ENCODE measurements at places on chromosomes 7 and 10. TPM values are rescaled to one million over a fixed set of nuclear protein-coding genes. Genes with fewer than 3 reads are reported as not detected.

GRCh38 chr10:73768881-73769280 is 13.0 kb upstream of the CHCHD1 start:
- no peak for DNase-seq

The SPAM1 gene
- polyA plus RNA-seq, result not detected

The SLC16A9 gene
- polyA plus RNA-seq, result 1.2 TPM

- peak; percentile 4 for DNase-seq
Observed at GRCh38 chr7:84841809-84842208, 345.0 kb downstream of the SEMA3D start.

- DNase-seq, result no peak
Observed at GRCh38 chr10:120993089-120993488, 141.9 kb downstream of the WDR11 start.

The GNAT3 gene
- not detected for polyA plus RNA-seq

DNA sequence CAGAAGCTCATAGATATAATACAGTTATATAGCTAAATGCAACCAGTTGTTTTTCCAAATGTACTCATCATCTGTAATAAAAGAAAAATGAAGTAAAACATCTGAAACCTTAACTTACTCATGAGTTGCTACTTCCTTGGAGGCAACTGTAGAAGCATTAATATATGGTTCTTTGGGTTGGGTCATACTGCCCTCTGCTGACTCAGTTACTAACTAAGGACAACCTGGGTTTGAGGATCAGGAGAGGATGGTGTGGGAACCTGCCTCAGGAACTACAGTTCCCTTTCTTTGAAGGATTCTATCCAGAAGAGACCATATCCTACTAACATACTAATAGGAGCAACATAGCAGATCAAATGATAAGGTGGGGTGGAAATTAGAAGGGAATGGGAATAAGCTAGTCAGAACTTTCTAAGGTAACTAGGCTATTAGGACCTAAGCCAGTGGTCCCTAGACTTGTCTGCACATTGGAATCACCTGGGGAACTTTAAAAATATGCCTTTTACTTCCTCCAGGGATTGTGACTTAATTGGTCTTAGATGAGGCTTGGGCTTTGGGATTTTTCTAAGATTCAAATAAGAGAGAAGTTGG is 20.7 kb downstream of the COX15 start:
- DNase-seq, result peak; percentile 29

DNA sequence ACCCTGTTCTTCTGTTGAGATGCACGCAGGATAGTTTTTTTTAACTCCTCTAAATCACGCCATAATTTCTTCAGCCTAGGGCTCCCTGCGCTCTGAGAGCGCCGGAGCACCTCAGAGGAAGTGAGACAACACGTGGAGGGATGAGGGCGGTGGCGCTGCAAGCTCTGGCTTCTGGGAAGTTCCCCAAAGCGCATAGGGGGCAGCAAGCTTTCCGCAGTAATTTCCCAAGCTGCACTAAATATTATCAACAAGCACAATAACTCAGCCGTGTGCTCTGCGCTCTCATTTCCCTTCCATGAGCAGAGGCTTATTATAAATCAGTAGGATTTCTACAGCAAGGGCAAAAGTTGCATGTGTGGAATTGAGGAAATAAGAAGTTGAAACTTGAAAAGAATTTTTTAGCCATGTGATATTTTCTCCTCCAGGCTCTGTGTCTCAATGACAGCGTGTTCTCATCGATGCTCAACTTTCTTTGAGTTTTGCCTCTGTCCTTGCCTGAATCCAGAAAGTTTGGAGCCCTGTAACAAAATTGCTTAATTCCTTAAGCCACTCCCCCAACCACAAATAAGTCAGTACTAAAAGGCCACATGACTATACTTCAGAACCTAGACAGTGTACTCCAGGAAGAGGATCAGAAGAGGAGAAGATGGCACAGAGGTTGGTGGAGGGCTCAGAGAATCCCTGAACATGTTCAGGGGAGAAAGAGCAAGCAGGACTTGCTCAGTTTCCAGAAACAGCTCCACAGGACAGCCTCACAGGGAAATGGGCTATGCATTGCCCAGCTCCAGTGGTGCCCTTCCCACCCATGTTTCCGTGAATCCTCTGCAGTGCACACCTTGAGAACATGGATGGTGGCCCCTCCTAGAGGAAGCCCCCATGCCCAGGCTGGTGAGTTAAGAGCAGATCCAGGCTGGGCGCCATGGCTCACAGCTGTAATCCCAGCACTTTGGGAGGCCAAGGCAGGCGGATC is 221.5 kb upstream of the GHITM start:
- peak; percentile 68 for DNase-seq

GRCh38 chr7:38512704-38513103 is 118.5 kb downstream of the AMPH start:
- no peak for DNase-seq

GRCh38 chr7:150481186-150481920 is 30.9 kb downstream of the GIMAP8 start:
- no peak for DNase-seq

- peak; percentile 91 for DNase-seq
Observed at GRCh38 chr10:61662794-61663259, at the start of gene CABCOCO1. Gene CABCOCO1 (plus strand): TSS chr10:61662929. CDS start chr10:61662973, 44 bp downstream.

- DNase-seq, result no peak
Observed at GRCh38 chr7:69843653-69844052, 245.4 kb downstream of the AUTS2 start.

DNA sequence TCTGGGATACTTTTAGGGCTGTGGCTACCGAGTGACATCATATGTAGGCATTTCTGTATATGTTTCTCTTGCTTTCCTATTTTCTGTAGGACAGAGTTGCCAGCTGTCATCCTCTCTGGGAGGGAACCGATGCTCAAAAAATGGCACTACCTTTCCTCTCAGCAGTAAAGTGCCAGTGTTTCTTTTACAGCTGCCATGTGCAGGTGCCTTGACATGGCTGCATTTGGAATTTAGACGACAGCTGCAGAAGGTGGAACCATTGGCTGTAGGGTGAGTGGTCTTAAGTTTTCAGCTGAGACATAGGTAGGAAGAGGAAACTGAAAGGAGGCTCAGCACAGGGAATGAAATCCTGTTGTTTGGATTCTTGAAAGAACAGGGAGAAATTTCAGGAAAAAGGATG is 20.2 kb upstream of the RPA3 start:
- no peak for DNase-seq

DNA sequence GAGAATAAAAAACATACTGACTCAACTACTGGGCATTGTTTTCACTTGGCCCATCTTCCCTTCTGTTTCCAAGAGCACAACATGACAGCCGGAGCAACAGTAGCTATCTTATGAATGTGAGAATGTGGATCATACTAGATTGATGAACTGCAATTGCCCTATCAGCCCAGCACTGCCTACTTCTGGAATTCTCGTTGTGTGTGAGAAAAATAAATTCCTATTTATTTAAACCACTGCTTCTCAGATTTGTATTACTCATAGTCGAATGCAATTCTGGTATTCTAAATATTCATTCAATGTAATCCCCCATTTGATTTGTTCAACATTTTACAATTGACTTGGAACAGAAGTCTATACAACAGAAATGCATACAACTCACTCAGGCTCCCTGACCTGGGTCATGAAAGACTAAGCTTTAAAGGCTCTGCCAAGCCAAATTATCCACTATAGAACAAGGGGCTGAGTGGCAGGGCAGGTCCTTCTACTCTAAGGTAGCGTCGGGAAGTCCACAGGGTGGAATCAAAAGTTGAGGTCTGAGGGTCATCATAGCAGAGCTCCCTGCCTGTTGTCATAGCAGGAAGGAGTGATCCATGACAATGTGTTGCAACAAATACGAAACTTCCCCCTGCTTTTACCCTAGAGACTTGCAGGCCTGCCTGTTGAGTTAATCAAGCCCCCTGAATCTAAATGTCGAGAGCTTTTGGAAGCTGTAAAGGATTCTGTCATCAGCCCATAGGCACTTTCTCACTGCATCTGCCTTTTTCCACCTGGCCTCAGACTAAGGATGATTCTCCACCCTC is 12.4 kb upstream of the JAZF1 start:
- DNase-seq, result no peak

- DNase-seq, result peak; percentile 64
Observed at GRCh38 chr10:89207181-89207800, at the start of gene CH25H. Gene CH25H (minus strand): TSS chr10:89207317. CDS start chr10:89207292, 25 bp downstream.

DNA sequence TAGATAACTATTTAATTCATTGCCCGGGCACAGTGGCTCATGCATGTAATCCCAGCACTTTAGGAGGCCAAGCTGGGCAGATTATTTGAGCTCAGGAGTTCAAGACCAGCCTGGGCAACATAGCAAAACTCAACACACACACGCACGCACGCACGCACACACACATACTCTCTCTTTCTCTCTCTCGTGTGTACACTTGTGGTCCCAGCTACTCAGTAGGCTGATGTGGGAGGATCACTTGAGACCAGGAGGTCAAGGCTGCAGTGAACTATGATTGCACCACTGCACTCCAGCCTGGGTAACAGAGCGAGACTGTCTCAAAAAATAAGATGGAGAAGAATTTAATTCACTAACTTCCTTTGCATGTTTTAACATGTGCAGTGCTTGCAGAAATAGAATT is 38.1 kb downstream of the PTPN12 start:
- DNase-seq, result no peak

DNA sequence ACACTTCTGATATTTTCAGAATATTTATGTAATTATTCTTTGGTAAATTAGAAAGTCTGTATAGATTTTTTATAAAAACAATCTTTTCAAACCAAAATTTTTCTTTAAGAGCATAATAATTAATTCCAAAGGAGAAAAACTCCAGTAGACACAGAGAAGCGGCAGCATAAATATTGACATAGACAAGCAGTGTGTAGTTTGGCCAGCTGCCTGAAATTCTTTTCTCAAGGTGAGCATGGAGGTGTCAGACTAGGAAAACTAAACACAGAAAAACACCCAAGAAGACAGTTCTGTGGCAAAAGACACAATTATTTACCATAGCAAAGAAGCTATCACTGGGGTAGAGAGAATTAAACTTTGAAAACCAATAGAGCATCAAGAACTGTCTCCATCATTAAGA is 82.4 kb downstream of the KLF6 start:
- DNase-seq, result no peak

The ZDHHC4 gene
- 46.4 TPM for polyA plus RNA-seq

- DNase-seq, result no peak
Observed at GRCh38 chr7:105149827-105150226, 135.8 kb downstream of the KMT2E start.

- no peak for DNase-seq
Observed at GRCh38 chr7:36088553-36088952, 64.5 kb upstream of the EEPD1 start.

The NUTM2B gene
- polyA plus RNA-seq, result not detected

DNA sequence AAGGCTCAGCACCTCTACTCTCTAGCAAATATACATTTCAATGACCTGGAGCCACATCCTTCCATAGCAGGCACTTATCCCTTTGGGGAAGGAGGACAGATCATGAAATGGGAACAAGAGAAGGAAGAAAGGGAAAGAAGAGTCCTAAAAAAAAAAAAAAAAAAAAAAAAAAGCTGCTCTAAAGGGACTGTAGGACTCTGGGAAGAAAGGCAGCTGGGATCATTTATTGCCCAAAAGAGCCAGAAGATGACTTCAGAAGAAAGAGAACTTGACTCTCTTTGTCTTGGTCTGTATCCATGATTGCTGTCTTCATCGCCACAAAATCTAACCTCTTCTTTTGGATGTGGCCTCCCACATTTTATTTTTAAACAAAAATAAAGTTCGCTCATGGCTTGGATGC is 203.6 kb upstream of the CELF2 start:
- DNase-seq, result no peak

GRCh38 chr7:151600331-151600730 is 80.6 kb upstream of the RHEB start:
- DNase-seq, result peak; percentile 31

The GIMAP6 gene
- polyA plus RNA-seq, result 6.2 TPM

The CYP3A7 gene
- not detected for polyA plus RNA-seq

DNA sequence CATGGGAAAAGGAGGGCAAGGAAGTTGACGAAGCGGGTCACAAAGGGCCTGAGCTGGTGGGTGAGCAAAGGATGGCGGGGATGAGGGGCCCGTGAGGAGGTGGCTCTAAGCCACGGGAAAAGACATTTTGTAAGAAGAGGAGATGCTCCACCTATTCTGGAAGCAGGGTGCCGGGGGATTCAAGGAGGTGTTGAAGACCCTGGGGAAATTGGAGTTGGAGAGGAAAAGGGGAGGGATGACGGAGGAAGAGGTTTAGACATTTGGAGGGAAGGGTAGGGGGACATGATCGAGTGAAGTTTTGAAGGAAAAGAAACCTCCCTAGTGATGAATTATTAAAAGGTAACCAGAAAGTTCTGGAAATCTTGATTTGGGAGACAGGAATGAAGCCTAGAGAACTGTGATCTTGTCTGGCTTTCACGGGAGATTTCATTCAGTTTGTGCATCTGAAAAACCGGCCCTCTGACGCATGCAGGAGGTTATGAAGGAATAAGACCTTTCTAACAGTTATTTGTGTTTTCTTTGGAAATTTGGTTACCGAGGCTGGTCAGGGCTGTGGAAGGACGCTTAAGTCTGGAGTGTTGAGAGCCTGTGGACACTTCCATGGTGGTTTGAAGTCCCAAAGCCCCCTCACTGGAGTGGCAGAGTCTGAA is 1.4 kb downstream of the SMO start:
- no peak for DNase-seq

The NEUROG3 gene
- not detected for polyA plus RNA-seq

DNA sequence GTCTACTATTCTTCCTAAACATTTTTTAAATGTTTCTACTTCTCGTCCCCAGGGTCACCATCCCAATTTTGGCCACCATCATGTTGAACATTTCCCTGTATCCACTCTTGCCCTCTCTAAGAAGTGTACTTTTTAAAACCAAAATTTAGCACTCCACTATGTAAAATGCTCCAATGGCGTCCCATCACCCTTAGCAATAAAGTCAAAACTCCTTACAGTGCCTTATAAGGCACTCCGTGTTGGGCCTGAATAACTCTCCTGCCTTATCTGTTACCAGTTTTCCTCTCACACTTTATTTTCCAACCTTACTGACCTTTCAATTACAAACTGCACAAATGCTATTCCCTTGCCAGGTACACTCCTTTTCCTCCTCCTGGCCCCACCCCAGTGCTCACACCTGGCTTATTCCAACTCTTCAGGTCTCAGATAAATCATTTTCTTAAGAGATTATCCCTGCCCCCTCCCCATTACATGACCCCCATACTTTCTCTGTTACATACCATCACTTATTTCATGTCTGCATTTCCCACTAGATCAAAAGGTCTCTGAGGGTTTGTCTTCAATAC is 1.3 kb downstream of the TMEM168 start:
- no peak for DNase-seq

DNA sequence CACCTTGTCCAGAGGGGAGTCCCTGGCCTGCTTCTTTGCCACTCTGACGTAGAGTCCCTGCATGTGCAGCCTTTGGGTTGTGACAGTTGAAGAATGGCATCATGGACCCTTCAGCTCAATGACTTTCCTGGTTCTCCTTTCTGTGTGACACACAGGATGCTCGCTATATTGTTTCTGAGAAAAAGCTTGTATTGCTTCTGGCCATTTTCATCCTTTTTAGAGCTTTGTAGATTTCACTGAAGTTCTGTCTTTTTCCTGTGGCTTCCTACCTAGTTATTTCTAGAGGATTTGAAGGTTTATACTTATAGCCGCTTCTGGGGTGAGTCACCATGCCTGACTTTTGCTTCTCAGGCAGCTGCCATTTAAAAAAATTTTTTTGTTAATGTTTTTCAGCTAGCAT is 27.0 kb downstream of the SND1 start:
- DNase-seq, result no peak
